ENCODE measurements at places on chromosomes 1 and 21. TPM values are rescaled to one million over a fixed set of nuclear protein-coding genes. Genes with fewer than 3 reads are reported as not detected.

HAPLN2 gene
- not detected for total RNA-seq

DNA sequence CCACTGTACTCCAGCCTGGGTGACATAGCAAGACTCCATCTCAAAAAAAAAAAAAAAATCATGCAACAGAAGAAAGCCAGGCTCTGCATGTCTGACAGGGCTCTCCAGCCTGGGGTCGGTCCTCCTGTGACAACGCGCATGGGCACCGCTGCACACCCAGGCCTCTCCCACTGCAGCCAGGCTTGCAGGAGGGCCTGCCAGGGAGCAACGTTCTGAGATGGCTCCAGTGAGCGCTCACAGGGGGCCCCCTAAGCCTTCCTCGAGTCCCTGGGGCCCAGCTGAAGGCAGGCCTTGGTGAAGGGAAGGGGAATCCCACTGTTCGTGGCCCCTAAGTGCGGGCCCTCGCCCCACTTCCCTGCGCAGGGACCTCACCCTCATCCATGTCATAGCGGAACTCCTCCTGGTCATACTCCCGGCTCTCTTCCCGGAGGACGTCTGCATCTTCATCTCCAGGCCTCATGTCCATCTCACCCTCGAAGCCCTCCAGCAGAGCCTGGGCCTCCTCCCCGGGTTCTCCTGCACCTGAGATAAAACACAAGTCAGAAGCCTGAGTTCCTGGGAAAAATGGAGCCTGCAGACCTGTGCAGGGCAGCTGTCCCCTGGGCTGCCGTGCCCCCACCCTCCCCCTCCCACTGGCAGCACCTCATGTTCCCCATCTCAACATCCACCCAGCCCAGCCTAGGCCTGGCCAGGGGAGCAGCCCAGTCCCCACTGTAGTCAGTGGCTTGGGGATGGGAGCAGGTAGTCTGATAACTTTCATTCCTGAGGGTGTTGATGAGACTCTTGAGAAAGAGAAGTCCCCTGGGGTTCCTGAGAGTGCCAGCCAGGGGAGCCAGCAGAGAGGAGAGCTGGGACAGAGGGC lies 20.3 kb downstream of the RSPH1 start:
- no peaks in the 10 kb centered on the region for H3K36me3 ChIP-seq
- H3K27me3 ChIP-seq: peaks cover 8% of the 10 kb centered on the region
- no peak overlapping the region for H3K27ac ChIP-seq
- no peak for DNase-seq
- H3K4me1 ChIP-seq: no peaks in the 10 kb centered on the region
- H3K4me3 ChIP-seq: no peak overlapping the region

- H3K27ac ChIP-seq: peak overlapping the region; percentile 97
- H3K27me3 ChIP-seq: no peaks in the 10 kb centered on the region
- peaks cover 41% of the 10 kb centered on the region for H3K36me3 ChIP-seq
Measured at GRCh38 chr1:24965571-24965930, 35.5 kb upstream of the RUNX3 start.

DNA sequence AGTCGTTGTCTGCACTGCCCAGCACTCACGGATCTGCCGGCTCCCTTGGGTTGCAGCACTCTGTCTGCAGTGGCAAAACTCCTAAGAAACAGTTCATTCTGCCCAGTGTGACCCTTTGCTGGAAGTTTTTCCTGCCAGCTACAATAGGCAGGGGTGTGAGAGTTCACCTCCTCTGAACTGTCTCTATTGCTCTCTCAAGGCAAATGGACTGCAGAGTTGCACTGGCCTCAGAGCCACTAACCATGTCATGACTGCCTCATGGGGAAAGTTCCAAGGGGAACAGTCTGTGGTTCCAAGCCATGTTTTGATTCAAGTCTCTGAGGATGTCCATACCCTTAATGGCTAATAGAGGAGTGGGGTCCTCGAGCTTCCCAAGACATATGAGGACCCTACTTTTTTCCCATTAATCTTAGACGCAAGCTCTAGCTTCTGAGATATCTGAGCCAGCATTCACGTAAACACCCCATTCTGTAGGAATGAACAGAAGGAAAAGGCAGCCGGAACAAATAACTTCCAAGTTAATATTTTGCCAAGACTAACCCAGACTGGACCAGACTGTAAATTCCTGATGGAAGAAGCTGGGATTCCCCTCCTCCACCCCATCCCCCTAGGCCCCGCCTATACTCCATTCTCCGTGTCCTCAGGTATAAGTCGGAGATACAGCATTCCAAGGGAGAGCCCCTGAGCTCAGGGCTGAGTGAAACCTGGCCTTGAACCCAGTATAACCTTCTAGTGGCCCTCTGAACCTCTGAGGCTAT lies 93.8 kb upstream of the AKT3 start:
- no peak for DNase-seq
- peaks cover 4% of the 10 kb centered on the region for H3K4me1 ChIP-seq
- no peak overlapping the region for H3K27ac ChIP-seq

DNA sequence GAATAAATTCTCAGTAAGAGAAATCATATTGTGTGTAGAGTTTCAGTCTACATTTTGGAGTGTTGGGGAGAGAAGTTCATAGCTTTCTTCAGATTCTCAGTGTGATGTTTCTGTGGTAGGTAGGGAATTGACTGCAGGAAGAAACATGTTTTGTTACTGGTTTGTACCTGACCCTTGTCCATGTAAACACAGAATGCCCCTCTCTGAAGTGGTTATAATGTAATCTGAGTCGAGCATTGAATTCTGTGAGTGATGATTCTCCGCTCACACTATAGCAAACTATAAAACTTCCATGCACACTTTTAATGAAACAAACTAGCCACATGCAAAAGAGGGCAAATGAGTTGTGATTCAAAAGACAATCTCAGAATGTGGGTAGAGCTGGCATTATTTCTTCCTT lies 433.2 kb downstream of the USP25 start:
- no peaks in the 10 kb centered on the region for H3K36me3 ChIP-seq
- no peaks in the 10 kb centered on the region for H3K4me1 ChIP-seq
- no peak overlapping the region for H3K4me3 ChIP-seq
- no peak overlapping the region for H3K27ac ChIP-seq
- no peak for DNase-seq

DNA sequence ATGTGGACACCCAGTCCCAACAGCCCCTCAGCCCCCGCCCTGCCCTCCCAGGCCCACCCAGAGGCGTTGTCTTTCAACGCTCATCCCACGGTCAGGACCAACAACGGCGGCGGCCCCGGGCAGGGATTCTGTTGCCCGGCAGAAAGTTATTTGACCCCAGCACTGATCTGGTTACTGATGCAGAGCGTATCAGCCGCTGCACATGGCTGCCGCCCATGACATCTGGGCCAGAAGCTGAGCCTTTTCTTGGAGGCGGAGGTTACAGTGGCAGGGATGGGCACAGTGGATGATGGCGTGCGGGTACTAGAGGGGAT lies 127.1 kb upstream of the ARHGEF16 start:
- no peaks in the 10 kb centered on the region for H3K36me3 ChIP-seq
- no peaks in the 10 kb centered on the region for H3K4me1 ChIP-seq
- H3K27me3 ChIP-seq: no peaks in the 10 kb centered on the region
- no peak for DNase-seq

DNA sequence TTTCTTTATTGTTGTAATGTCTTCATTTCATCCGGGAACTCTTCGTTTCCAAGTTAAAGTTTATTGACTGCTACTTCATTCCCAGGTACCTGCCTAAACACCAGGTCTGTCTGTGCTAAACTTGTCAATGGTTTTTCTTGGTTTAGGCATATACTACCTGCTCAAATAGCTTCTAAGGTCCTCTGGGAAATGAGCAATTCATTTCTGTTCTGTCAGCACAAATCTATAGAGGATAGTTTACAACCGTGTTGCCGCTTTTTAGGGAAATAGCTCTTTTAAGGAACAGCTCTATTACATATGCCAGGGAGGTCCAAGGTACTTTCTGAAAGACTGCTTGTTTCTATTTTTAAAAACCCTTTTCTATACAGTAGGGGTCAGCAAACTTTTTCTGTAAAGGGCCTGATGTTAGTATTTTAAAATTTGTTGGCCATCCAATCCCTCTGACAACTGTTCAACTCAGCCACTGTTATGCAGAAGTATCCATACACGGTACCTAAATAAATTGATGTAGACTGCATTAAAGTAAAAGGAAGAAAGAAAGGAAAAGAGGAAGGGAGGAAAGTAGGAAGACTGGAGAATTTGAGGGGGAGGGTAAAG lies 222.7 kb upstream of the PTBP2 start:
- H3K27ac ChIP-seq: no peak overlapping the region
- DNase-seq: no peak
- H3K4me1 ChIP-seq: no peaks in the 10 kb centered on the region

SDC3 gene
- total RNA-seq: 0.51 TPM
